ENCODE measurements at places on chromosomes 6 and 20.

DNA sequence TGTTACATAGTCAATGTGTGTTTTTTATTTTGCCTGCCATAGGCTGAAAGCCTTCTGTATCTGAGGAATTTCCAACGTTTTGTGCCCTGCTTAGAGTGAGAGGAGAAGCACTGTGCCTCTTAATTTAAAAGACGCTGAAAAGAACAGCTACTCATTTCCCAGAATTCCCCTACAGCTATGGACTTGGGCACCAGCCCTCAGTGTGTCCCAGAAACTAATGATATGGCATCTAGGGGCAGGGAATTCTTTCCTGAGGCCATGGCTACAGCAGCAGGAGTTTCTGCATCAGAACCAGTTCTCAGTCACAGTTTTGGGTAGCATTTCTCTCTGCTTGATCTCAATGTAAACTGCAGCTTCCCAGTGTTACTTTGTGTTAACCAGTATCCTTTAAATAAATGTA is 20.2 kb downstream of the OPN5 start:
- H3K36me3 ChIP-seq: no peaks in the 10 kb centered on the region
- no peaks in the 10 kb centered on the region for H3K27me3 ChIP-seq
- no peaks in the 10 kb centered on the region for H3K4me1 ChIP-seq

GRCh38 chr6:15509335-15509933 is 153.4 kb downstream of the DTNBP1 start:
- H3K27ac ChIP-seq: no peak overlapping the region
- peak; percentile 21 for DNase-seq
- no peaks in the 10 kb centered on the region for H3K27me3 ChIP-seq
- peaks cover 89% of the 10 kb centered on the region for H3K36me3 ChIP-seq
- H3K4me3 ChIP-seq: no peak overlapping the region

DNA sequence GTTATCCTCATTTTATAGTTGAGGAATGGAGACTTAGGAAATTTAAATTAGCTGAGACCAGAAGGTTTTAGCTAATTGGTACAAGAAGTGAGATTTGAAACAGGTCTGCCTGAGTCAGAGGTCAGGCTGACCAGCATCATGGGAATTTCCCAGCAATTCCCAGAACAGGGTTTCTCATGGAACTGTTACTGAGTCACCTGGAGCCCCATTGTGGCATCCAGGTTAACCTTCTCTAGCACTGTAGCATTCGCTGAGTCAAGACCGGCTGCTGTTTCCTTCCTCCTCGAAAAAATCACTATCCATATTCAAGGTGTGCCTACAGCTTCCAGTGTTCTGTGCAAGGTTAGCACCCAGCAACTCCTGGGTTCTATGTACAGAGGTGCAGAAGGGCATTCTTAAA is 238.0 kb upstream of the MAN1A1 start:
- H3K27ac ChIP-seq: no peak overlapping the region
- H3K4me1 ChIP-seq: no peaks in the 10 kb centered on the region
- H3K36me3 ChIP-seq: no peaks in the 10 kb centered on the region

DNA sequence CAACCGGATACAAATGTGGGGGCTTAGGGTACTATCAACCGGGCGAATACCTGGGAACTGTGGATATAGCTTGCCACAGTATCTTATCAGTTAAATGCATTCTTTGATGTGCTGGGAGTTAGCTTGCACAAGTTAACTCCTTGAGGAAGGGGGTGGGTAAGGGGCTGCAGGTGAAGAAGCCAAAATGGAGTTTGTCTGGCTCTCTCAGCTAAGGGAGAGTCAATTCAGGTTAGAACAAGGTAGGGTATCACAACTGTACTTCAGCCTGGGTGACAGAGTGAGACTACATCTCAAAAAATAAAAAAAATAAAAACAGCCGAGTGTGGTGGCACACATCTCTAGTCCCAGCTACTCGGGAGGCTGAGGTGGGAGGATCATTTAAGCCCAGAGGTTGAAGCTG is 8.5 kb upstream of the BTN1A1 start:
- H3K4me1 ChIP-seq: no peaks in the 10 kb centered on the region
- no peak overlapping the region for H3K27ac ChIP-seq
- no peaks in the 10 kb centered on the region for H3K36me3 ChIP-seq
- no peak overlapping the region for H3K4me3 ChIP-seq
- no peak for DNase-seq
- H3K27me3 ChIP-seq: no peaks in the 10 kb centered on the region

GRCh38 chr6:4599924-4600323 is 176.3 kb upstream of the CDYL start:
- no peak overlapping the region for H3K4me3 ChIP-seq
- H3K27ac ChIP-seq: no peak overlapping the region
- peaks cover 4% of the 10 kb centered on the region for H3K4me1 ChIP-seq
- no peaks in the 10 kb centered on the region for H3K36me3 ChIP-seq
- no peaks in the 10 kb centered on the region for H3K27me3 ChIP-seq

GRCh38 chr20:20695250-20695816 is 17.1 kb downstream of the RALGAPA2 start:
- no peak overlapping the region for H3K4me3 ChIP-seq
- no peaks in the 10 kb centered on the region for H3K4me1 ChIP-seq
- no peaks in the 10 kb centered on the region for H3K36me3 ChIP-seq
- no peak for DNase-seq
- no peak overlapping the region for H3K27ac ChIP-seq
- H3K27me3 ChIP-seq: no peaks in the 10 kb centered on the region

GRCh38 chr6:42963855-42964605 is 3.5 kb downstream of the GNMT start:
- H3K4me1 ChIP-seq: peaks cover 13% of the 10 kb centered on the region
- H3K27me3 ChIP-seq: no peaks in the 10 kb centered on the region
- H3K27ac ChIP-seq: no peak overlapping the region
- H3K36me3 ChIP-seq: peaks cover 57% of the 10 kb centered on the region
- no peak overlapping the region for H3K4me3 ChIP-seq

DNA sequence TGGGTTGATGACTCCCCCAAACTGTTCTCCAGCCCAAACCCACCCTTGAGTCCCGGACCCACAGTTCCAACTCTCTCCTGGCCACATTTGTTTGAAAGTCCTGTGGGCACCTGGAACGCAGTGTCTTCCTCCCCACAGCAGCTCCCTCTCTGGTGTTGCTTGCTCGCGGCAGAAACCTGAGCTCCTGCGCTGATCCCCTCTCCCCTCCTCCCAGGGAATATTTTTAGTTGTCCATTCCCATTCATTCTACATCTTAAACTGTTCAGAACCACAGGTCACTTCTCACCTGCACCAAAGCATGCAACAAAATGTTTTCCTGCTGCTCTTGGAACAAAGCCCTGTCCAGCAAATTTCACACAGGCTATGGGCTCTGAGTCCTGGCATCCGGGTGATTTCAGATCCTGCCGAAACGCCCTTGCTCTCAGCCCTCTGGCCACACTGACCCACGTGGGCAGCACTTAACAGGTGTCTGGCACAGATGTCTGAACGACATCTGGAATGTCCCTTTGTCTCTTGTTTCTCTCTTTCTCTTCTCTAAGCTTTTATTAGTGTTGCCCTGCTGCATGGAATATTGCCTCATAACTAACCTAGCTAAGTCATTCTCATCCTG is 27.0 kb upstream of the PMEPA1 start:
- H3K27me3 ChIP-seq: peaks cover 65% of the 10 kb centered on the region
- H3K4me3 ChIP-seq: no peak overlapping the region
- no peaks in the 10 kb centered on the region for H3K4me1 ChIP-seq
- H3K36me3 ChIP-seq: no peaks in the 10 kb centered on the region
- no peak overlapping the region for H3K27ac ChIP-seq
- no peak for DNase-seq

GRCh38 chr6:106379951-106380350 is 19.4 kb downstream of the CRYBG1 start:
- no peak overlapping the region for H3K27ac ChIP-seq
- peaks cover 1% of the 10 kb centered on the region for H3K4me1 ChIP-seq
- H3K4me3 ChIP-seq: no peak overlapping the region

DNA sequence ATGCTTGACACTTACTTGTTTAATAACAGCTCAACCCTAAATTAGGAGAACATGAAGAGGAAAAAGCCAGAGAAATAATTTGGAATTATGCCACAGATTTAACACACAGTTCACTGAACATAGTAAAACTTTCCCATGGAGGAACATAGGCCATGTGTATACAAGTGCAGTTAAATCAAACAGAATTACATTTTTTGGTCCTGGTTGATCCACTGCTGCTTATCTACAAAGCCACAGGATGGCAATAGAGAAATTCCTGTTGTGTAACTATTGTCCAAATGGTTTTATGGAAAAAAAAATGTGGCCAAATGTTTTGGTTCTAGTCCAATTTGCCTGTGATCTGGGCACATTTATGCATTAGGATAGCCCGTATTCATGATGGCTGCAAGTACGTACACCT is 136.8 kb downstream of the ALDH8A1 start:
- no peak overlapping the region for H3K4me3 ChIP-seq
- H3K27ac ChIP-seq: no peak overlapping the region
- H3K36me3 ChIP-seq: no peaks in the 10 kb centered on the region
- peaks cover 5% of the 10 kb centered on the region for H3K4me1 ChIP-seq

GRCh38 chr6:112343390-112343789 is 3.7 kb upstream of the RFPL4B start:
- H3K27me3 ChIP-seq: no peaks in the 10 kb centered on the region
- no peaks in the 10 kb centered on the region for H3K36me3 ChIP-seq
- no peak overlapping the region for H3K4me3 ChIP-seq
- H3K4me1 ChIP-seq: no peaks in the 10 kb centered on the region

DNA sequence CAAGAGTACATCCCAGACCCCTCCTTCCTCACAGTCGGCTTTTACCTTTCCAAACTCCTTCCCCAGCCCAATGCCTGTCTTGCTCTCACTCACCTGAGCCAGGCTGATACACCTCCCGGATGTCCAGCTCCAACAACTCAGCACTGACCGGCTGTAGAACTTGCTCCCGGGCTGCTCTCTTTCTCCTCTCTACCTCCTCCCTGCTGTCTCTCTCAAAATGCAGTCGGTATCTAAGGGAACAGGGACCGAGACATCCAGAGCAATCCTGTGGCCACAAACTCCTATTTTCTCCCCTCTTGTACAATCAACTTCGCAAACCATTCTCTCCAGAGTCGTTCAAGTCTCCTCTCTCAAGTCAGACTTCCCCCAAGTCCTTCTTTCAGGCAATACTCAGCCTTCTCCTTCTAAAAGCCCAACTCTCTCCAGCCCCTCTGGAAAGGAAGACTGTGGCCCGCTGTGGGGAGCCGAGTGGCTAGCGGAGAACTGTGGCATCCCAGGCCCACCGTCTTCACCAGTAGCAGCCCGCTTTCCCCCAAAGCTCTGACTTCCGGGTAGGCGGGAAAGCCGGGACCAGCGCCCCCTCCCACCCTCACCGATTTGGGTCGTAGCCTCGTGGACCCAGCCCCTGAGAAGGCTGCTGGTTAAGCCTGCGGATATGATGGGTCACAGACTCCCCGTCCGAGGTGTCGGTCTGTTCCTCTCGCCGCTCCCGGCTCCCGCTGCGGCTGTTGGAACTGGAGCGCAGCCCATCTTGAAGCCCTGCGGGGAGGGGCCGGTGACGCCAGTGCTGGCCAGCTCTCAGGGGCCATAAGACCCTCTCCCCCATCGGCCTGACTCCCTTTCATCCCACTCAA is 1.1 kb downstream of the GNL1 start:
- peaks cover 55% of the 10 kb centered on the region for H3K36me3 ChIP-seq
- H3K27ac ChIP-seq: peak overlapping the region; percentile 75
- H3K27me3 ChIP-seq: no peaks in the 10 kb centered on the region
- peak overlapping the region; percentile 83 for H3K4me3 ChIP-seq
